Hippocampal formation (tissue), 2 donors: ENCODE measurements at places on chromosomes 1 and 21.

GRCh38 chr1:231040019-231040799 is at the start of gene FAM89A:
TSS of gene FAM89A (minus strand) at chr1:231040254. CDS start at chr1:231040211, 43 bp downstream.
- DNase-seq, result no peak

DNA sequence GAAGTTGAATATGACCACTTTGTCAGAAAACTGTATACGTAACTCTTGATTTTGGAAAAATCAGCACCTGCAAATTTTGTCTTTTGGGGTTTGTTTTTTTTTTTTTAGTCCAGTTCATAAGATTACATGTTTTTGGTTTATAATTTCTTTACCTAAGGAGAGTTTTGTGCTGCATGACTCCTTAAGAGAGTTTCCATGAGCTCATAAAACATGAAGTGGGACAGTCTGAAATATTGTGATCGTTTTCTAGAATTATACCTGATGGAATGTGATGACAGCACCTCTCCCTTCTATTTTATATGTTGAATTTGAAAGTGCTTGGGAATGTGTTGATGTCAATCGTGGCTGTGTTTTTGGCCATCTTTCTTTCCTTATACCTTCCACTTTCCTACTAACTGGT is 158.5 kb downstream of the NFIA start:
- DNase-seq, result no peak

- DNase-seq, result no peak
Observed at GRCh38 chr1:212070720-212071302, 35.3 kb downstream of the DTL start.

DNA sequence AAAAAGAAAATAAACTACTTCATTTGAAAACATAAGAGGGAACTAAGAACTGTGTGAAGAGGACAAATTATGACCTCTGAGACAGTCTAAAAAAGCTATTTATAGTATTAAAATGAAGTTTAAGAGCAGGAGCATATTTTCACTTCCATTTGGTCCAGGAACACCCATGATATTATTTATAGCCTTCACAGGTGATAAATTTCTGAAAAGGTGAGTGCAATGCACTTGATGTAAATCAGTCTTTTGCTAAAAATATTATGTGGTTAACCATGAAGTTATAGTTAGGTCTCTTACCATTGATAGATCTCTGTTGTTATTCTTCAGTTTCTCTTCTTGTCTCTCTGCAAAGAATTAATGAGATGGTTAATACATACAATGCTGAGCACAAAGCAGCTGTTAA is 14.7 kb downstream of the TMCO1 start:
- no peak for DNase-seq

- DNase-seq, result no peak
Observed at GRCh38 chr1:187928696-187929095, 1099.9 kb downstream of the PLA2G4A start.

GRCh38 chr1:54108156-54108555 is 44.6 kb downstream of the CDCP2 start:
- DNase-seq, result no peak

DNA sequence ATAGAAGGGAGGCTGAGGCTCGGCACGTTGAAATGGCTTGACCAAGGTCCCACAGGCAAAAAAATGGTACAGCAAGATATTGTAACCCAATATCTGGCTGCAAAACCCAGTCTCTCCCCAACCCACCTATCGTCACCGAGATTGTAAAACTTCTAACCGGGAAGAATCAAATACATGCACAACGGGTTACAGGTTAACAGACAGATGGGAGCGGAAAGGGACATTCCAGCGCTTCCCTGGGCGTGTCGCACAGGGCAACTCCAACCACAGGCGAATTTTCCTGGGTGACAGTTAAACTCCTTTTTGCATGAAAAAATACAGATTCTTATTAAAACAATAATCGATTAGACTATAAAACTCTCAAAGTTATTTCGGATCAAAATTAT is 31.8 kb upstream of the JUN start:
- DNase-seq, result no peak
